Spleen (tissue), 13 donors: ENCODE measurements at places on chromosomes 7 and 10. TPM values are rescaled to one million over a fixed set of nuclear protein-coding genes. Genes with fewer than 3 reads are reported as not detected.

DNA sequence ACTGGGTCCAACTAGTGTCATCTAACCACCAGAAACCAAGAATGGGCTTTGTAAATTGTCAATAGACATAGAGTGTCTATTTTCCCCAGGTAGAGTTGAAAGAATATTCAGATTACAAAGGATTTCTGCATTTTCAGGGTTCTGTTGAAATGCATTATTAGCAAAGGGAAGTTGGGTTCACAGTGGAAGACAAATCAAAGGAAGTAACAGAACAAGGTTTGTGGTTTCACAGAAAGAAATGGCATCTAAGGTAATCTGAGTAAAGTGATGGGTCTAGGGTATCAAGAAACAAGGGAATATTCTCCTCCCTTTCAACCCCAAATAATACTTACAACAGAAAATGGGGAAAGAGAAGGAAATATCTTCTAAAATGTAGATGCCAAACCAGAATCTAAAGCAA, 25.8 kb downstream of the CEP41 start:
- no peak overlapping the region for H3K4me3 ChIP-seq
- no peaks in the 10 kb centered on the region for H3K36me3 ChIP-seq
- H3K4me1 ChIP-seq = no peaks in the 10 kb centered on the region
- DNase-seq = no peak

DNA sequence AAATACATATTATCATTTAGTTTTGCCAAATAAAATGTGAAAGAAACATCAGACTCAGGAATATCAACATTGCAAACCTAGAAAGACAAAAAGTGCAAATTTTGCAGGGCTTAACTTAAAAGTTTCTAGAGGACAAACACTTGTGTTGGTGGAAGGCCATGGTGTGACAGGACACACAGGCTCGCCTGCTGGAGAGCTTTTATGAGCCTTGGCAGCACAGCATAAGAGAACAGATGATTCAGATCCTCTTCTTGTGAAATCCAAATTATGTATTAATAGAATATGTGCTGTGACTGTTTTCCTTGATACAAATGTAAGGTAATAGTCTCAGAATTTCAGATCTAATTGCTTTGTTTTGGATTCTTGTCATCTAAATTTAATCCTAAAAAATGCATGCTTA, 72.9 kb upstream of the ABCB5 start:
- H3K27ac ChIP-seq = no peak overlapping the region
- no peaks in the 10 kb centered on the region for H3K36me3 ChIP-seq
- H3K4me1 ChIP-seq = no peaks in the 10 kb centered on the region
- DNase-seq = no peak

- no peaks in the 10 kb centered on the region for H3K4me1 ChIP-seq
- H3K4me3 ChIP-seq = no peak overlapping the region
- no peaks in the 10 kb centered on the region for H3K36me3 ChIP-seq
- no peaks in the 10 kb centered on the region for H3K27me3 ChIP-seq
- DNase-seq = no peak
These were observed 45.3 kb upstream of the OSBPL3 start for GRCh38 chr7:25025218-25025671.

DNA sequence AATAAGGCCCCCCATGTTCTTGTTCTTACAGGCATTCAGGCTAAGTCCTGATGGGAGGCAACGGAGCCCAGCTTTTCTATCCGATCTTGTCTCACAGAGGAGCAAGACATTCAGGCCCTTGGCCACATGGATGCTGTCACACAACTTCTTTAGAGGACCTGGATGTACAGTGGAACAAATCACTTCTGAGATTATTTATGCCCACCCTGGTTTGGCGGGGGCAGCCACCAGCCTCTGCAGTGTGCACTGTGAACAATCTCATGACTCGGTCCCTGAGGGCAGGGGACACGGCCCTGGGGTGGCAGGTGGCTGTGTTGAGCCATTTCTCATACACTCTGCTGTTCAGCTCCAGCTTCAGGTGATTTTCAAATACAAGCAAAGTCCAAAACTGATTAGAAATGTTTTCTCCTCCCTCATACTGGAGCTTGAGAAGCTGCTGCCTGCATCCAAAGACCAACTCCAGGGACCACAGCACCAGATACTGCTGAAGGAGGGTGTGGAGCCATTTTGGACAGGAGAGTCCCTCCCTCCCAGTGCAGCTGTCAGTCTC, 441.3 kb downstream of the GRID1 start:
- no peaks in the 10 kb centered on the region for H3K36me3 ChIP-seq
- H3K4me3 ChIP-seq = no peak overlapping the region
- no peak for DNase-seq
- no peak overlapping the region for H3K27ac ChIP-seq

Gene TNRC18
- total RNA-seq = 56.1 TPM

Gene HNRNPF
- 253 TPM for total RNA-seq

Gene EBLN1
- not detected for total RNA-seq

Gene ATG9B
- total RNA-seq = 0.66 TPM

Gene GPR146
- total RNA-seq = 19.2 TPM

Gene PMS2
- 20.0 TPM for total RNA-seq
